Fibroblast of villous mesenchyme (primary cell): ENCODE measurements at places on chromosomes 7 and 10. TPM values are rescaled to one million over a fixed set of nuclear protein-coding genes. Genes with fewer than 3 reads are reported as not detected.
A peak's percentile ranks its signal among the peaks of the same experiment; 100 is the strongest.

DNA sequence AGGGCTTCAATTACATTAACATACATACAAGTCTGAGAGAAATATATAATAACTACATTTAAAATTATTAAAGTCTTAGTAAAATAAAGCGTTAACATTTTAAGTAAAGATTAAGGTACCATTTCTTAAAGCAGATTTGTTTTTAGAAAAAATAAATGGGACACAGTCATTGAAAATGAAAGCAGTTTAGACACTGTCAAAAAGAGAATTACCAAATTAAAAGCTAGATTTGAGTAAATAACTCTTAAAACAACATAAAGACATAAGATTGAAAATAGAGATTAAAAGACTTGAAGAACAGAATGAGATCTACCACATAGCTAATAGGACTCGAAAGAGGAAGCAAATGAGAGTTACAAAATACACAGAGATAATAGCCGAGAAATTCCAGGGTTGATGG, 562.2 kb upstream of the FOXK1 start:
- DNase-seq = no peak

The UTF1 gene
- not detected in 2 replicates for total RNA-seq

DNA sequence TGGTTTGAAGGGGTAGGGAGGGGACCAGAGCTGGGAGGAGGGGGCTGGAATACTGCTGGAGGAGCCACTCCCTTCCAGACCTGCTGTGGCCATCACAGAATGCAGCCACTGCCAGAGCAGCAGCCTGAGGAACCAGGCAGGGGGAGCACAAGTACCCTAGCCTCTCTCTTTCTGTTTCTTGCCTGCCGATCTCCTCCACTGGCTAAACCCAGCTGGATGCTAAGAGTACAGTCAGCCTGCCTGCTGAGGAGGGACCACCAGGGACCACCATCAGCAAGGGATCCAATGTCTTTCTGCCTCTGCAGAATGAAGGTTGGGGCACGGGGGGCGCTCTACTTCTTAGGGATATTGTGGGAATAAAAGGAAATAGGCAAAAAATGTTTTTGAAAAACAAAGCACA, 4.7 kb downstream of the BLVRA start:
- DNase-seq = no peak

DNA sequence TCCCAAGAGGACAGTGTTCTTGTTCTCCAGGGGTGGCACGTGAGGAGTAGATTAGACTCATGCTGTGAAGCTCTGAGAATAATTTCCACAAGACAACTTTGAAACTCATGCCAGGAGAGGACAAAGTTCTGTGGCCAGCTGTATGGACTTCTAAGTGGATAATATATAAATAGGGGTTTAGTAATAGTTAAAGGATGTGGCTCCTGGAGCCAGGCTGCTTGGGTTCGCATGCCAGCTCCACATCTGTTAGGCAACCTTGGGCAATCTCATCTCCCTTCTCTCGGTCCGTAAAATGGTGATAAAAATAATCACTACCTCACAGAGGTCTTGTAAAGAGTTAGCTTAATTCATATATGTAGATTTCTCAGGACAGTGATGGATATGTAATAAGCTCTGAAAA, 35.8 kb downstream of the ACSL5 start:
- no peak for DNase-seq

The GARS1 gene
- 287 and 523 TPM in 2 replicates for total RNA-seq

- DNase-seq = no peak
These were observed 6.6 kb upstream of the SGCE start for GRCh38 chr7:94662548-94662947.

- no peak for DNase-seq
These were observed 208.3 kb downstream of the USP6NL start for GRCh38 chr10:11403116-11403515.

DNA sequence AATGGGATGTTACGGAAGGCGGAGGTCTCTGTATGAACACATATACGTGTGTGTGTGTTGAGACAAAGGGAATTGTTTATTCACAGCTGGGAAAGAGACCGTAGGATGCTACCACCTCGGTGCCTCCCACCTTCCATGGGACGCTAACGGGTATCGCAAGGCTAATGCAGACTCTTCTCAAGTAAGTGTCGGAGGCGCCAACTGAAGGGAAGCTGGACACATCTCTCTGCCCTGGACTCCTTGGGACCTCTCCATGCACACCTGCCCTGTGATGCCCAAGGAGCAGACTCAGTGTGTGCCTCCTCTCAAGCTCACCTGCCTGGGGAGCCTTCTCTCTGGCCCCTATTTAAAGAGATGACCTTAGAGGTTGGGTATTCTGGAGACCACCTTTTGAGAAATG, 230.9 kb downstream of the DNAJB6 start:
- no peak for DNase-seq

DNA sequence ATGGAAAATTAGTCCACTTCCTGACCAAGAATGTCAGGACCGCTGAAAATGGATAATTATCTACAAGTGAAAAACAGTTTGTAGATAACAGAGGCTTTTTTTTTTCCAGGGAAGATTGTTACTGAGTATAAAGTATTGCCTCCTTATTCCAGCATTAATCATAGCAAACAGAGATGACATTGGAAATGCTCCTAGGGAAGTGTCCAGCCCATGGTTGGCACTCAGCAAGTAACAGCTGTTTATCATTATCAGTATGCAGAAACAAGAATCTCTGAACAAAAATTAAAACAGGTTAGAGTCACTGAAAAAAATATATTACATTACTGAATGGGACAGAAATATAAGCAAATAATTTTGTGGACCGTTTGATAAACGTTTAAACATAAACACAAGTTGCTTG, 14.6 kb downstream of the FGL2 start:
- DNase-seq = no peak

DNA sequence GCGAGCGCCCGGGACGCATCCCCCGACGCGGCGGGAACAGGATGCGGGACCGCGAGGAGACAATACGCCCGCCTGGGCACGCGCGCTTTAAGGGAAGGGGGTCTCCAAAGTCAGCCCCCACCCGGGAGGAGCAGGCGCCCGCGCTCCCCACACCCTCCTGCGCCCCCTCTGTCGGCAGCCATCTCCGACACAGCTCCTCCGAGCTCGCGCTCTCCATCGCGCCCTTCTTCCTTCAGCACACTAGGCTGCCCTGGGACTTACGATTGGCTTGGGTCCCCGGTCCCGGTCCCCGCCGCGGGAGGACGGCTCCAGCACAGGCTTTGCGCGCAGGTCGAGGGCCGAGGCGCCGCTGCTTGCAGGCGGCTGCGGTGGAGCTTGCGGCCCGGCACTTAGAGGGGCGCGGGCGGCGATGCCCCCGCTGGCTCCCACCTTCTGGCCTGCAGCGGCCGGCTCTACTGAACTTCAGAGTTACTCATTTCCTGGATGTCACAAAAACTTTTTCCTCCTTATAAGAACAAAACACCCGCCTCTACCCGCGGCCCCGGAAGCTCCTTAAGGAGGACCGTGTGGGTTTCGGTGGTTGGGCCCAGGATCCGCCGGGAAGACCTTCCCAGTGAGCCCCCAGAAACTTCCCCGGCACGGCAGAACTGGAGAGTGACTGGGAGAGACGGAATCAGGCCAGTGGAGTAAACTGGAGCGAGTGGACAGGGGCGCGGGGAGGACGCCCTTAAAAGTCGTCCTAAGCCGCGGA, at the start of gene ITPRIP:
Gene ITPRIP, minus strand, starts transcription at position 481 of the 751 bp plus-strand sequence. CDS start 22,414 bp downstream, outside the sequence.
- DNase-seq = peak; percentile 93

DNA sequence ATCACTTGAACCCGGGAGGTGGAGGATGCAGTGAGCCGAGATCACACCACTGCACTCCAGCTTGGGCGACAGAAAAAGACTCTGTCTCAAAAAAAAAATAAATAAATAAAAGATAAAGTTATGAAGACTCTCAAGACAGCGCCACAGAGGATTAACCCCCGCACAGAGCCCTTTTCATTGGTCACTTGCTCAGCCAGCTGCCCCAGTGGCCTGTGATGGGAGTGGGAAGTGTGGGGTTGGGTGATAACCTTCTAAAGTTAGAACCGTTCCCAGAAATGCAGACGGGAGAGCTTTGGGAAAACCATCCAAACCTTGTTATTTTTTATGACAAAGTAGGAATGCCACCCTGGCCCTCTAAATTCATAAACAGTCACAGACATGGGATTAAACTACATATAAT, 57.4 kb downstream of the PARP12 start:
- DNase-seq = peak; percentile 42

DNA sequence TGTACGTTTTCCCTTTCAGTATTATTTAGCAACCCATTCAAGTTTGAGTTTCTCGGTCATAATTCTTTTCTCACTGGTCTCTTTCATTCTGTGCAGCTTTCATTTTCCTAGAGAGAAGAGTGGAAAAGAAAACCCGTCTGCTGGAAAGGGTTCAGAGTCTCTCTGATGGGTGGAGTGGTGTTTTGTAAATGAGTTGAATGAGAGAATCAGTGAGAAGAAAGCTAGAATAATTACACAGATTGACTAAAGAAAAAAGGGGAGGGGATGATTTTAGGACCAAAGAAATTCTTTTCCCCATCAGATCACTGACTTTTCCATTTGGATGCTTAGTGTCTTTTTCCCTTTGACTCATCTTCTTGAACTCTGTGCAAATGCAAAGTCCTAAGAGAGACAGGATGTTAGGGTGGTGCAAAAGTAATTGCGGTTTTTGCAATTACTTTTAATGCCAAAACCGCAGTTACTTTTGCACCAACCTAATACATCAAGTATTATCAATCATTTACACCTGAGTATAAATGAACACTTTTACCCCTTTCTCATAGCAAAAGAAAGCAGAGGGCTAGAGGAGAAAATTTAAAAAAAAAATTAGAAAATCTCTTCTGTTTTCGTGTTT, 242.1 kb upstream of the SP4 start:
- no peak for DNase-seq

The VSTM2A gene
- not detected in 2 replicates for total RNA-seq

- DNase-seq = no peak
These were observed 62.0 kb upstream of the ST8SIA6 start for GRCh38 chr10:17516376-17516775.

The HOGA1 gene
- 0.32 and 0.86 TPM in 2 replicates for total RNA-seq

GRCh38 chr7:113639221-113639620, 279.6 kb downstream of the PPP1R3A start:
- no peak for DNase-seq

The ADIRF gene
- 2.6 and 5.2 TPM in 2 replicates for total RNA-seq

The HMX3 gene
- not detected in 2 replicates for total RNA-seq

- DNase-seq = no peak
These were observed 67.3 kb upstream of the TMEM229A start for GRCh38 chr7:124100190-124100589.

DNA sequence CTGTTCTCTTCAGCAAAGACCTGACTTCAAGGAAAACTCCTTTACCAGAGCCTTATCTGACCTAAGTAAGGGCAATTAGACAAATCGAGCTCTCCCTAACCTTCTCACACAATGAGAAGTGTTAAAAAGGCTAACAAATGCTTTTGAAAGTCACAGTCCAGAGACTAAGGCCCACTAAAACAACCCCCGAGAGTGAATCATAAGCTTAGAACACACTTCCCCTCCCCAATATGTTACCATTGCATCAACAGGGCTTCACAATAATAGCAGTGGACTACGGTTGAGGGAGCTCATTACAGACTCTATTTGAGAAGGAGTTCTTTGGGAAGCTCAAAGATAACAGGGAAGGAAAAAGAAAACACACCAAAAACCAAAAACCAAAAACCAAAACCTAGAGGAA, 28.6 kb upstream of the ZEB1 start:
- DNase-seq = no peak

The COL28A1 gene
- total RNA-seq = under 0.01 TPM in 2 replicates

- no peak for DNase-seq
These were observed 371.9 kb downstream of the PHF14 start for GRCh38 chr7:11345621-11346020.

DNA sequence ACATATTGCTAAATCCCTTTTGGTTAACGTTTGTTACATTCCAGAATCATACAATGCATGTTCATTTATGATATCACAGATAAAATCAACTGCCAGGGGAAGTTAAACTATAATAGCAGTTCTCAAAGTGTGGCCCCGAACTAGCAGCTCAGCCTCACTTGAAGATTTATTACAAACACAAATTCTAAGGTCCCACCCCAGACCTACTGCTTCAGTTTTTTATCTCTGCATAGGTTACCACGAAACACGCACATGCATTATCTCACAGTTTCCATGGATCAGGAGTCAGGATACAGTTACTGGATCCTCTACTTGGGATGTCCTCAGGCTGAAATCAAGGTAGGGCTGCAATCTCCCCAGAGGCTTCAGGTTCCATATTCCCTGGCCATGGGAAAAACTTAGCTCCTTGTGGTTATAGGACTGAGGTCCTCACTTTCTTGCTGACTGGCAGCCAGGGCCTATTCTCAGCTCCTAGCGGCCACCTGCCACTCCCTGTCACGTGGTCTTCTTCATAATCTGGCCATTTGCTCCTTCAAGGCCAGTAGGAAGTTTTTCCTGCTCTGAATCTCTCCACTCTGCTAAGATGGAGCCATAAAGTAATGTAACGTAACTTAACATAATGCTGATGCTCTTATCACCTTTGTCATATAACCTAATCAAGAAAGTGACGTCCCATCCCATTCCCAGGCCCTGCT, 50.5 kb upstream of the YAE1 start:
- no peak for DNase-seq

DNA sequence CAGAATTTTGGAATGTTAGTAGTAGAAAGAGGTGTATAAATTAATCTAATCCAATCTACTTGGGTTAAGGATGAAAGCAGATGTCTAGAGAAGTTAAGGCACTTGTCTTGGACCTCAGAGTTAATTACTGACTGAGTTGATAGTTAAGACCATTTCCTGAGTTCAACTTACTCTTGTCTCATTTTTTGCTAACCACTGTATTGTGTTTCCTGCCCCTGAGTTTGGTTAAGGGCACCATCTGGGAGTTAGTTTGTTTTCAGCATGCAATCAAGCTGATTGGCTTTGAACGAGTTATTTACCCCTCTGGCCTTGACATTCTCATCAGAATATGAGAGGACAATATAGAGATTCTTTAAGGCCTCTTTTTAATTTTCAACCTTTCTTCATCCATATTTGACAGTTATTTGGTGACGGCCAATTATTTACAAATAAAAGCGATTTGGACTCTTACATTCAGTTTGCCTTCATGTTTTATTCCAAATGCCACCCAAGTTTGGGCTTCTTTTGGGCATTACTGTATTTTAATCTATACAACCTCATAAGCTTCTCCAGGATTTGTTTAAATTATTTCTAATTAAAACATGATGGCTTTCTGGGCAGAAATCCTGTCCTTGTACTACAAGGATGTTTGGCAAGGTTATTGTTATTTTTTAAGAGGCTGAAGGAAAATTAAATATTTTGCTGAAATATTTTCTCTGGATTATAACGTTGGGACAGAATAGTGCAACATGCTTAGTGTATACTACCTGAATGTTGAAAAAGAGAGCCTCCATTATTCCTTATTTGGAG, 225.0 kb downstream of the CACNB2 start:
- no peak for DNase-seq

- peak; percentile 38 for DNase-seq
These were observed 47.2 kb downstream of the DNAJC12 start for GRCh38 chr10:67790534-67791408.

The IDI2 gene
- not detected in 2 replicates for total RNA-seq

- DNase-seq = peak; percentile 94
These were observed at the start of gene DNAJB6 for GRCh38 chr7:157336383-157337315. Gene DNAJB6, plus strand, starts transcription at chr7:157337004. Its CDS starts 21,569 bp downstream, at chr7:157358573.

The ZNF804B gene
- total RNA-seq = under 0.01 TPM in 1 of 2 replicates, not detected in the other
